Activated naive CD4-positive, alpha-beta T cell treated with Interleukin-2 at 50 U/mL for 16 hours (primary cell): ENCODE measurements at places on chromosomes 1 and 21.

GRCh38 chr1:155125511-155125945 is 2.1 kb upstream of the EFNA1 start:
- no peak for DNase-seq

GRCh38 chr1:12450090-12450755 is 167.8 kb downstream of the DHRS3 start:
- DNase-seq, result no peak

GRCh38 chr1:225908013-225908640 is 15.9 kb downstream of the PYCR2 start:
- DNase-seq, result no peak

DNA sequence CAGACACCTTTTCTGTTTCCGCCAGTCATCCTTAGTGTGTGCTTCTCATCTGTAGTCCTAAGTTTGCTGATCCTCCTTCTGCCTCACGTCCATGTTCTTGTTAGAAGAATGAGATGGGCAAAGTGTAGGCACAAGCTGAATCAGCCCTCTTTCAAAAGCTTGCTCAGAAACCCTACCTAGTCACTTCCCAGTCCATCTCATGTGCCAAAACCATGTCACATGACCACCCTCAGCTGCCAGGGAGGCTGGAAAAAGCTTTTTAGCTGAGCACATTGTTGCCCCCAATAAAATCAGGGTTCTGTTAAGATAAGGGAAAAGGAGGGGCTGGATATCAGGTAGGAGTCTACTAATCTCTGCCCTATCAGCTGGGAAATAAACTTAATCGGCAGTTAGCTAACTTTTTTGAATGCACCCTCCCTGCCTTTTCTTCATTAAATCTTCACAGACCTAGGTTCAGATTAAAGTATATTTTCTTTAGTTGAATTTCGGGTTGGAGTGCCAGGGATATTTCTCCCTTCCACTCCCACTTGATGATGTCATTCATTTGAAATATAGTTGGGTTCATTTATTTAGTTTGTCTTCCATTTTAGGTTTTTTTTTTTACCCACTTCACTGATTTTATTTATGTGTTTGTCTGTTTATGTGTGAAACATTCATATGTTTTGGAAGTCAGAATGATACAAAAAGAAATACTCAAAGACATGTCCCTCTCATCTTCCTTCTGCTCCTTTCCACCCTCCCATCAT is 129.2 kb downstream of the ROR1 start:
- no peak for DNase-seq

GRCh38 chr1:197913495-197914276 is 3.5 kb upstream of the LHX9 start:
- no peak for DNase-seq

- DNase-seq, result no peak
These were observed 88.7 kb downstream of the ATP1A1 start for GRCh38 chr1:116461723-116462122.

DNA sequence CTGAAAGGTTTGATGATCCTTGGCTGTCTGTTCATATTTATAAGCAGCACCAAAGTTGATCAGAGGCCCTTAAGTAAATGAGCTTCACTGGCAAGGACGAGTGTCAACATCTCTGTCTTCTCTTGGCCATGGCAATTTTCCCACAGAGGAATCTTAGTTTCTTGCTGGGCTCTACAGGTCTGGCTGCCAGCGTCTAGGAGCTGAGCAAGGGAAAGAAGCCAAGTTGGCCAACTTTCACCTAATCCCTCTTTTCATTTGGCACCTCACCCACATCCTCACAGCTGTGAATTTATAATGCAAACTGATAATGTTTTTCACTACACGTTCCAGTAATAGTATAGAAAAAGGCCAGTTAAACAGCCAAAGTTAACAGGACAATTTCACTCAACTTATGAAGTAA is 99.0 kb upstream of the LBR start:
- no peak for DNase-seq

- no peak for DNase-seq
These were observed 4.5 kb downstream of the PRELP start for GRCh38 chr1:203480084-203480483.
